Activated CD4-positive, alpha-beta T cell treated with anti-CD3 and anti-CD28 coated beads for 36 hours (primary cell): ENCODE measurements at places on chromosomes 16 and 17. TPM values are rescaled to one million over a fixed set of nuclear protein-coding genes. Genes with fewer than 3 reads are reported as not detected.

TP53TG3C gene
- not detected for total RNA-seq

XPO6 gene
- total RNA-seq, result 241 TPM

- H3K27me3 ChIP-seq, result no peaks in the 10 kb centered on the region
- no peak for DNase-seq
- H3K36me3 ChIP-seq, result peaks cover 42% of the 10 kb centered on the region
- H3K4me1 ChIP-seq, result peaks cover 5% of the 10 kb centered on the region
These were observed 35.3 kb downstream of the NOL11 start for GRCh38 chr17:67753026-67753425.

DNA sequence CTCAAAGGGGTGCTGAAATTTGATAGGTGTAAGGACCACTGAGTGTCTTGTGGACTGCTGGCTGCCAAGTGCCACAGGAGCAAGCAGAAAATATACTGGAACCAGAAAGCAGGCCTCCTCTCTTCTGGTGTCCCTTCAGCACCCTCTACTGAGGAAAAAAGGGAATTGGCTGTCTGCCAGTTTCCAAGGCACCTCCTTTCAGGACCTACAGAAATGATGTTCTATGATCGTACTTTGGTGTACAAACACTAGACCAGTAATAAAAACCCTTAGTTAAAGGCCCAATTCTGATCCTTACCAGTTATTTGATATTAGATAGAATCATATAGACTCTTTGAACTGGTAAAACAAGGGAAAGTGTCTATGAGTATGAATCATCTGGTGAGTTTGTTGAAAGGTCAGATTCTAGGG, 35.8 kb upstream of the BCAS3 start:
- no peak overlapping the region for H3K4me3 ChIP-seq
- H3K27ac ChIP-seq, result no peak overlapping the region
- H3K36me3 ChIP-seq, result no peaks in the 10 kb centered on the region
- peaks cover 12% of the 10 kb centered on the region for H3K4me1 ChIP-seq

DNA sequence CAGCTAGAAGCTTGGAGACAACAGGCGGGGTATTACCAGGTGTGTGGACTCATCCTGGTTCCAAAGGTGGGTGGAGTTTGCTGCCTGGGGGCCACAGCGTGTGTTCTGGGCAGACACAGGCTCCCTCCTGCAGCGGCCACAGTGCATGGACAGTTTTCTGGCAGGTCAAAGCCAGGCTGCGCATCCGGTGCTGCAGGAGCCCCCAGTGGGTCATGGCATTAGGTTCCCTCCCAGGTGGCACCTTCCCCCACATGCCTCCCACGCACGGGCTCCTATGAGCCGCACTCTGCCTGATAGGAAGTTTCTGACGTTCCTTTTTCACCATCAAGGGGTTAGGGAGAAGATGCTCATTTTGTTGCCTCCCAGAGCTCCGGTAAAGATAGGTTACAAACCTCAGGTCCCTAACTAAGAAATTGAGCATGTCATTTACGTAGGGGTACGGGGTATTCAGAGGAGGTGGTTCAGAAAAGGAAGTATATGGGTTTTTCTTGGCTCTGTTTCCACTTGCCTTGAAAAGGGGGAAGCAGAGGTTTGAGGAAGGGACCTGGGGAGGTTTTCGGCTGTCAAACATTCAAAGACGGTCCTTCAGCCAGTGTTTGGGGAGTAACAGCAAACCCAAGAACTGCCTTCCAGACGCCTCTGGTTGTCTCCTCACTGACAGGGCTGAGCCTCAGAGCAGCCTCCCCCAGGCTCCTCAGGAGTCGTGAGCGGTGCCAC, 32.7 kb upstream of the NAT9 start:
- H3K36me3 ChIP-seq, result peaks cover 3% of the 10 kb centered on the region
- H3K27me3 ChIP-seq, result no peaks in the 10 kb centered on the region
- H3K4me1 ChIP-seq, result no peaks in the 10 kb centered on the region
- H3K27ac ChIP-seq, result no peak overlapping the region
- no peak for DNase-seq

DNA sequence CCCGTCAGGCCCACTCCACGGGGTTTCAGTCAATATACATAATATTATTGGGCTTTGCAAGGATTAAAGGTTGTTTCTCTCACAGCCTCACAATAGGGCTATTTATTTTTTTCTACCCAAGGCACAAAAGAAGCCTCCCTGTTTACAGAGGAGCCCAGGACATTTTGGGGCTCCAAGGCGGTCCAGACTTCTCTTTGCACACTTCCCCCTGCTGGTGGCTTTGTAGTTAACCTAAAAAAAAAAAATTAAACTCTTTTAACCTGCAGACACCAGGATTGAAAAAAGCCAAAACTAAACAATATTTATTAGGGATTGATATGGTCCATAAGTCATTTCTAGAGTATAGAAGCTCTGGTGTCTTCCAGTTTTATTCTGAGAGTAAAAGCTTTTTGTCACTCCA, 169.7 kb upstream of the ZFHX3 start:
- no peak overlapping the region for H3K4me3 ChIP-seq
- H3K4me1 ChIP-seq, result no peaks in the 10 kb centered on the region
- peaks cover 2% of the 10 kb centered on the region for H3K27me3 ChIP-seq
- no peak overlapping the region for H3K27ac ChIP-seq

DNA sequence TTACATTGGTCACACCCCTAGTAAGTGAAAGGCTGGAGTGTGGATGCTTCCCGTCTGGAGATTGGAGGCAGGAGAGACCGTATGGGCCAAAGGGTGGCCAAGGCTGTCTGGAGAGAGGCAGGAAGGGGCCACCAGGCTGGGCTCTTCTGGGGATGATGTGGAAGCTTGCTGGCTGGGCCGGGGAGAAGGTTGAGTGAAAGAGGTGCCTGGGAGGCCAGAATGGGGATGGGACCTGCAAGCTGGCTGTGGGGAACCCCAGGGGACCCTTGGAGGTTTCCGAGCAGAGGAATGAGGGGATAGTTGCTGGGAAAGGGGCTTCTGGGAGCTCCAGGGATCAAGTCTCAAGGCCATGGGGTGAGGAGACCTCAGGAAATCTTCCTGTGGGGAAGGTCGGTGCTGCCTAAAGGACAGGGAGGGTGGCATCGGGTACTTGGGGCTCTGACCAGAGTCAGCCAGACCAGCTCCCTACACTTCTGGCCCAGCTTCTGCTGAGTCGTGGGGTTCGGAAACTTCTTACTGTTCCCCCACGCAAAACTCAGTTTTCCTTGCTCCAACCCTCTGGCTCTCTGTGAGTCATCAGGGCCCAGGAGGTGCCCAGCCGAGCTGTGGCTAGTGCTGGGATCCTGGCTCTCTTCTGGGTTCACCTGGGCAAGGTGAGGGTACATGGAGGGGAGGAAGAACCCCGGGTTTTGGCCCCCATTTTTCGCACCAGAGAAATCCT, 3.1 kb downstream of the MRC2 start:
- DNase-seq, result no peak
- peaks cover 18% of the 10 kb centered on the region for H3K27me3 ChIP-seq
- H3K27ac ChIP-seq, result no peak overlapping the region

TEDC2 gene
- 23.1 TPM for total RNA-seq

KRT12 gene
- total RNA-seq, result not detected

- no peak overlapping the region for H3K27ac ChIP-seq
- DNase-seq, result no peak
- no peak overlapping the region for H3K4me3 ChIP-seq
- no peaks in the 10 kb centered on the region for H3K4me1 ChIP-seq
- no peaks in the 10 kb centered on the region for H3K36me3 ChIP-seq
- H3K27me3 ChIP-seq, result peaks cover 12% of the 10 kb centered on the region
These were observed 146.7 kb downstream of the KCNJ12 start for GRCh38 chr17:21522755-21523336.

- no peaks in the 10 kb centered on the region for H3K36me3 ChIP-seq
- DNase-seq, result no peak
- no peak overlapping the region for H3K4me3 ChIP-seq
- H3K27me3 ChIP-seq, result peaks cover 14% of the 10 kb centered on the region
- no peak overlapping the region for H3K27ac ChIP-seq
These were observed 67.1 kb downstream of the ENGASE start for GRCh38 chr17:79141578-79142355.

DNA sequence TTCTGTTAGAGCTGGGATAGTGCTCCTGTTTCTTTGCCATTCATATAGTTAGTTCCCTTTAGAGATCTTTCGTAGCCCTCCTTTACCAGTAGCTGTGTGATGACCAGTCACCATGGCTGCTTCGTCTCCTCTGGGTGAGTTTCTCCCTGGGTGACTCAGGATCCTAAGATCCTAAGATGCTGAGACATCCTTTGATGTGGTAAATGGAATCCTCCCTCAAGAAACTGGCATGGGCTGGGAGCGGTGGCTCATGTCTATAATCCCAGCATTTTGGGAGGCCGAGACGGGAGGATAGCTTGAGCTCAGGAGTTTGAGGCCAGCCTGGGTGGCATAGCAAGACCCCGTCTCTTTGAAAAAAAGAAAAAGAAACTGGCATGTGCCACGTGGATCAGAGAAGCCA, 5.9 kb downstream of the PHAF1 start:
- DNase-seq, result no peak
- peaks cover 17% of the 10 kb centered on the region for H3K36me3 ChIP-seq
- H3K27ac ChIP-seq, result no peak overlapping the region

- no peak for DNase-seq
- no peaks in the 10 kb centered on the region for H3K36me3 ChIP-seq
- H3K27me3 ChIP-seq, result peaks cover 2% of the 10 kb centered on the region
- H3K4me1 ChIP-seq, result peaks cover 18% of the 10 kb centered on the region
These were observed 480.2 kb upstream of the ERCC4 start for GRCh38 chr16:13439766-13440165.

DNA sequence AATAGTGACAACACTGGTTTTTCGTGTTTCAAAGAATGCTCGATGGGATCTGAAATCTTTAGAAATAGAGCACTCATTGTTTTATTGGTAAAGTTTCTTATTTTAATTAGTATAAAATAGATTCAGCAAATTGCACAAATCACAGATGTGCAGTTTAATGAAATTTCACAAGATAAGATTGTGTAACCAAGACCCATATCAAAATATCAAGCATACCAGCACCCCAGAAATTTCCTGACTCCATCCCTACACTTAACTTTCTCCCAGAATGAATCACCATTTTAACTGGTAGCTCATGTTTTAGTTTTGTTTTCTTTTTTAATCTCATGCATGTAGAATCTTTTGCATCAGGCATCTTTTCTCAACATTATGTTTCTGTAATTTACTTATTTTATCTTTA, 185.9 kb downstream of the KCNJ2 start:
- no peak overlapping the region for H3K4me3 ChIP-seq
- no peak for DNase-seq

ACLY gene
- 192 TPM for total RNA-seq

GRCh38 chr17:16297367-16298139, 55.7 kb downstream of the CENPV start:
- peaks cover 20% of the 10 kb centered on the region for H3K4me1 ChIP-seq
- no peaks in the 10 kb centered on the region for H3K27me3 ChIP-seq
- DNase-seq, result no peak
- H3K4me3 ChIP-seq, result no peak overlapping the region
- peaks cover 2% of the 10 kb centered on the region for H3K36me3 ChIP-seq
- H3K27ac ChIP-seq, result no peak overlapping the region

FAM20A gene
- total RNA-seq, result not detected

OR3A3 gene
- not detected for total RNA-seq

DNA sequence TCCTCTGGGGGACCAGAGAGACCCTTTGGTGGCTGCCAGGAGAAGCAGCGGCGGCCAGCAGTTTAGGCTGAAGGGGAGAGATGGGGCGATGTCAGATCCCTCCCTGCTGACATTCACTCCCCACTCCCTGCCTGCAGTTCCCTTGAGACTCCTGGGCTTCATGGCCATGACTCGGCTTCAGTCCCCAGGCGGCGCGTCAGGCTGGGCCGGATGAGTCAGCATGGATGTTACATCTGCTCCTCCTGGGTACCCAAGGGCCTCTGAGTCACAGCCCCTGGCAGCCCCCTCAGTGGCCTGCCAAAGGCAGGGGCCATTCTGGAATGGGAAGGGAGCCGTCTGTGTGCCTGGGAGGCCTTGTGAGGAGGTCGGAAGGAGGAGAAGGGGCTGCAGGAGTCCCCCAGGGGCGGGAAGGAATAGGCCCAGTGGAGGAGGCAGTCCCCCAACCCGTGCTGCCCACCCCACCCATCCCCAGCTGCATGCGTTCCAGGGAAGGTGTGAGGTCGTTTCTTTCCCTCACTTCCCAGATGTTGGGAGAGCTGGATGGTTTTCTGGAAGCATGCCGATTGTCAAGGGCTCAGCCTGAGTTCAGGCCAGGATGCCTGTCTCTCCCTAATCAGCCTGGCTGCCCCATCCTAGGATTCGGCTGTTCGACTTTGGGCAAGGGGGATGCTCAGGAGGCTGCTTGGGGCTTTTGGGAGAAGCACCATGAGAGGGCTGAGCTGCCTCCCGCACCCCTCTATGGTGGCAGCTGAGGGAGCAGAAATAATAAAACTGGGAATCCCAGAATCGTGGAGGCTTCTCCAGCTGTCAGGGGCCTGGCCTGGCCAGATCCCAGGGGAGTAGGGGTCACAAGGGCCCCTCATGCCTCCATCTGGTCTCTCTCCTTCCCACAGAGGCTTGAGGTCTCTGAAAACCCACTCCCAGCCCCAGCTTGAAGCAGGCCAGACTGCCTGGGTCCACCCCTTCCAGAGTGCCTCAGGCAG, 9.7 kb downstream of the RHBDL3 start:
- no peak overlapping the region for H3K4me3 ChIP-seq
- peaks cover 21% of the 10 kb centered on the region for H3K27me3 ChIP-seq

- no peaks in the 10 kb centered on the region for H3K4me1 ChIP-seq
- H3K27ac ChIP-seq, result no peak overlapping the region
- H3K4me3 ChIP-seq, result no peak overlapping the region
- no peak for DNase-seq
- H3K27me3 ChIP-seq, result no peaks in the 10 kb centered on the region
- no peaks in the 10 kb centered on the region for H3K36me3 ChIP-seq
These were observed 25.7 kb upstream of the TOX3 start for GRCh38 chr16:52572656-52573055.

DNA sequence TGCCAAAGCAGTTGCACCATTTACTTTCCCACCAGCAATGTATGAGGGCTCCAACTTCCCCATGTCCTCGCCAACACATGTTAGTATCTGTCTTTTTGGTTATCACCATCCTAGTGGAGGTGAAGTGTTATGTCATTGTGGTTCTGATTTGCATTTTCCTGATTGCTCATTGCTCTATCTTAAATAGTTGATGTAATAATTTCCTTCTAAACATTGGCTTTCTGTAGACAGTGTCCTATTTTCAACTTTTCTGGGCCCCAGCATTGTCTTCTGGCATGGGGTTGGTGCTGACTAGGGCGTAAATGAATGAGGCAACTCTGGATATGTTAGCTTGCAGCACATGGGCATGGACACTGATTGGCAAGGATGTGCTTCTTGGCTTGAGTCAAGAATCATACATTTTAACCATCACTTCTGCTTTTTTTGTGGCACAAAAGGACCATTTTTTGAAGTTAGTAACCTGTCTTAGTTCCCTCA, 25.1 kb downstream of the PLCG2 start:
- H3K4me3 ChIP-seq, result no peak overlapping the region
- peaks cover 3% of the 10 kb centered on the region for H3K4me1 ChIP-seq
- no peaks in the 10 kb centered on the region for H3K36me3 ChIP-seq
- H3K27me3 ChIP-seq, result no peaks in the 10 kb centered on the region
- H3K27ac ChIP-seq, result no peak overlapping the region
- no peak for DNase-seq

- H3K27ac ChIP-seq, result no peak overlapping the region
- peaks cover 15% of the 10 kb centered on the region for H3K4me1 ChIP-seq
- no peak overlapping the region for H3K4me3 ChIP-seq
- H3K36me3 ChIP-seq, result no peaks in the 10 kb centered on the region
- H3K27me3 ChIP-seq, result peaks cover 2% of the 10 kb centered on the region
- DNase-seq, result no peak
These were observed 51.4 kb downstream of the GAS7 start for GRCh38 chr17:10147040-10147439.

GRCh38 chr16:89759746-89760340, 38.5 kb downstream of the ZNF276 start:
- no peak for DNase-seq
- peaks cover 30% of the 10 kb centered on the region for H3K4me1 ChIP-seq
- no peaks in the 10 kb centered on the region for H3K27me3 ChIP-seq
- H3K27ac ChIP-seq, result no peak overlapping the region
- H3K36me3 ChIP-seq, result peaks cover 67% of the 10 kb centered on the region
